MV-4-11 (cell line): ENCODE measurements at places on chromosomes 4 and X.
A peak's percentile ranks its signal among the peaks of the same experiment; 100 is the strongest.

DNA sequence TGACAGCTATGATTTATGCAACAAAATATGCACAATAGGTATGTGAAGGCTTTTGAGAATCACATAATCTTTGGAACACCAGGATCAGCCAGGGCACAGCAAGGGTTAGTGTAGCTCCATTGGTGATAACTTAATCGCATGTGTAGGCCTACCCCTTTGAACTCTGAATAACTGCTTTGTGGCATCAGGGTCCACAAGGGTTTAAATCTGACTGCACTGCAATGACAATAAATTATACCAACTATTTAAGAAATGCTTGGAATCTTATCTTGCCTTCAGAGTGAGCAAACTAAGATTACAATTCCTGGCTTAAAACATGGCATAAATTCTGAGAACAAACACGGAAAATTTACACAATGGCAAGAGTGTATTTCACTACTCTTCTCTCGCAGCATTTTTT lies 245.8 kb downstream of the FBXO8 start:
- DNase-seq, result no peak

GRCh38 chrX:38335382-38335781 lies 8.1 kb upstream of the RPGR start:
- DNase-seq, result no peak

DNA sequence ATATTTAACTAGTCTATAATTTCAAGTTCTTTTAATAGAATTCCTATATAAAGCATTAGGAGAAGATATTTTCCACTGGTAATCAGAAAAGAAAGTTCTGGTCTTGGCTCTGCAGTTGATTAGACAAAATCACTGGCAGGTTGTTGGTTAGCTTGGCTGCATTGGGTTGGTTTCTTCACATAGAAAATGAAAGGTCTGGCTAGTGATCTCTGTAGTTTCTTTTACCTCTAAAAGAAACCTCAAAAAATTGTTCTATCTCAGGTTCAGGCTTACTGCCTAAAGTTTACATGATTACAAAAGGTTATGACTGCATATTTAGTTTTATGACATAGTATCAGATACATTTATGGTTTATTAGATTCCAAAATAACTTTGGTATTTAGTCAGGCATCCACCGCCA lies 95.8 kb upstream of the NAP1L5 start:
- no peak for DNase-seq

GRCh38 chr4:102338405-102338804 lies 6.9 kb downstream of the SLC39A8 start:
- DNase-seq, result peak; percentile 5

- no peak for DNase-seq
These were observed 47.5 kb upstream of the BCOR start for GRCh38 chrX:40145001-40145922.

DNA sequence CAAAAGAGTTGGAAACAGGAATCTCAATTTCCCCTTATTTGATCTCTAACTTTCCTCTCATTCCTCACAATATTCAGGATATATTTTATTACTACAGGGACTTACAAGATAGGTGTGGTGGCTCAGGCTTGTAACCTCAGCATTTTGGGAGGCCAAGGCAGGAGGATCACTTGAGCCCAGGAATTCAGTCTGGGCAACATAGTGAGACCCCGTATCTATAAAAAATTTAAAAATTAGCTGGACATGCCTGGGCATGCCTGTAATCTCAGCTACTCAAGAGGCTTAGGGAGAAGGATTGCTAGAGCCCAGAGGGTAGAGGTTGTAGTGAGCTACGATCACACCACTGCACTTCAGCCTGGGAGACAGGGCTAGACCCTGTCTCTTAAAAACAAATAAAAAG lies 200.4 kb downstream of the CAMK2D start:
- no peak for DNase-seq

GRCh38 chrX:152637649-152638442 lies at the start of gene GABRQ:
Gene GABRQ (plus strand): TSS chrX:152637895. CDS start chrX:152638203, 308 bp downstream.
- no peak for DNase-seq

- DNase-seq, result no peak
These were observed 485.5 kb downstream of the NAF1 start for GRCh38 chr4:162681212-162681611.

DNA sequence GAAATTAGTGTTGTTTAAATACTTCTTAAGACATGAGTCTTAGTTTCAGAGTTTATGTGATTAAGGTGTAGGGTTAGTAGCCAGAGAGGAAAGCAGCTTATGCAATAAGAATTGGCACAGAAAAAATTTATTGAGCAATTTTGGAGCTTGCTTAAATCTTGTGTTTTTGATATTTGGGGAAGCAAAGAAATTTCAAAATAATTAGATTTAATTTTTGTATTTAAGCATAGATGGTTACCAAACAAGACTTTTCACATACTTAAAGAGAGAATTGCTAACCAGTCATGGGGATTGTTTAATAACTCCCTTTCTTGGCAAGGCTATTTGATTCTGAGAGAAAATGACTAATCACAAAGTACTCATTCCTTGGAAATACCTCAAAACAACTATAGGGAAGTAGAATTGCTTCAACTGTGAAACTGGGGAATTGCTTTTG lies 202.0 kb upstream of the GRID2 start:
- peak; percentile 82 for DNase-seq

DNA sequence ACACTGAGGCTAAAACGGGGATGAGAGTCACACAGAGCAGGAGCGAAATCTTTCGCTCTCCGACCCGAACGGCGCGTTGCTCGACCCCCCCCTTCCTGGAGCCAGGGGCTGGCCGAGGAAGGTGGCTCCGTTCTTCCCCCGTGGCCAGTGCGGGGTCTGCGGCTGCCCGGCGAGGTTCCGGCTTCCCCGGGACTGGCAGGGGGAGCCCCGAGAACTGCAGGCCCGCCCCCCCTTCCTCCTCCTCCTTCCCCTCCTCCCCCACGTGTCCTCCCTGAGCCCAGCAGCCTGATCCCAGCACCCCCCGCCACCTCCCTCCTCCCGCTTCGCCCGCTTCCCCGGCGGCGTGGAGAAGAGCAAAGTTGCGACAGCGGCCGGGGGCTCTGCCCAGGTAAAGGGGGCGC lies 2.4 kb upstream of the BCORL1 start:
- no peak for DNase-seq

- DNase-seq, result no peak
These were observed 247.1 kb downstream of the BCOR start for GRCh38 chrX:39850630-39851152.

GRCh38 chr4:180810581-180810980 lies 1432.6 kb upstream of the TENM3 start:
- DNase-seq, result no peak

- peak; percentile 14 for DNase-seq
These were observed 179.7 kb upstream of the PRPS2 start for GRCh38 chrX:12611471-12611870.

DNA sequence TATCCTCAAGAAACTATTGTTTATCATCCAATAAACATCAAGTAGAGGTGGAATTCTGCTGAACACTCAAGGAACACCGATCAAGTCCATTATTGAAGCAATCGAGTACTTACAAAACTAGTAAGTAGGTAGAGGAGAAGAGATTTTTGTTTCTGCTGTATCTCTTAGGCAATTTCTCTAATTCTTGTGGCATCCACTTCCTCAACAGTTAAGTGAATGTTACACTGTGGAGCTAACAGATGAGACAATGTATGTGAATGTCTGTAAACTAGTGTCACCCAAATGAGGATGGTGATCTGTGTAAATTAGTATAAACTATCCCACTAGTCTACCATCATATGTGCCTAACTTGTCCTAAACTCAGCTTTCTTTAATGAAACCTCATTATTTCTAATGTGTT lies 261.6 kb downstream of the ARHGAP24 start:
- DNase-seq, result peak; percentile 64

GRCh38 chr4:153094435-153094834 lies 109.8 kb upstream of the TRIM2 start:
- no peak for DNase-seq
